RPMI7951 (cell line): ENCODE measurements at places on chromosomes 13 and 19. TPM values are rescaled to one million over a fixed set of nuclear protein-coding genes. Genes with fewer than 3 reads are reported as not detected.

EXOC3L2 gene
- not detected in 2 replicates for total RNA-seq

CARS2 gene
- 35.1 and 40.3 TPM in 2 replicates for total RNA-seq

RGL3 gene
- total RNA-seq, result 3.3 and 4.2 TPM in 2 replicates

RNF113B gene
- total RNA-seq, result not detected in 2 replicates

PRSS57 gene
- total RNA-seq, result not detected in 2 replicates

ZNF729 gene
- not detected in 2 replicates for total RNA-seq

ZNF534 gene
- total RNA-seq, result not detected in 2 replicates

PRODH2 gene
- not detected in 2 replicates for total RNA-seq

VSTM2B gene
- total RNA-seq, result not detected in 2 replicates

HRC gene
- total RNA-seq, result under 0.01 TPM in 1 of 2 replicates, not detected in the other

RYR1 gene
- total RNA-seq, result under 0.01 TPM in 1 of 2 replicates, not detected in the other

KCNRG gene
- total RNA-seq, result 0.39 and 0.72 TPM in 2 replicates

VSIG10L gene
- total RNA-seq, result 1.3 and 1.7 TPM in 2 replicates

FFAR3 gene
- not detected in 2 replicates for total RNA-seq

PSG1 gene
- total RNA-seq, result 0.24 TPM in 1 of 2 replicates, not detected in the other

SLITRK5 gene
- total RNA-seq, result under 0.01 TPM in 1 of 2 replicates, not detected in the other

TMEM238 gene
- total RNA-seq, result not detected in 2 replicates

FXYD1 gene
- total RNA-seq, result 0.98 TPM in 1 of 2 replicates, not detected in the other

ZNF443 gene
- total RNA-seq, result 4.8 and 5.8 TPM in 2 replicates

CASP14 gene
- 0.36 and 0.39 TPM in 2 replicates for total RNA-seq

CYP4F22 gene
- total RNA-seq, result not detected in 2 replicates

OR7D2 gene
- total RNA-seq, result not detected in 2 replicates
